ENCODE measurements at places on chromosomes 4 and X.

- DNase-seq: no peak
Measured at GRCh38 chr4:53626491-53626890, 35.2 kb upstream of the LNX1 start.

DNA sequence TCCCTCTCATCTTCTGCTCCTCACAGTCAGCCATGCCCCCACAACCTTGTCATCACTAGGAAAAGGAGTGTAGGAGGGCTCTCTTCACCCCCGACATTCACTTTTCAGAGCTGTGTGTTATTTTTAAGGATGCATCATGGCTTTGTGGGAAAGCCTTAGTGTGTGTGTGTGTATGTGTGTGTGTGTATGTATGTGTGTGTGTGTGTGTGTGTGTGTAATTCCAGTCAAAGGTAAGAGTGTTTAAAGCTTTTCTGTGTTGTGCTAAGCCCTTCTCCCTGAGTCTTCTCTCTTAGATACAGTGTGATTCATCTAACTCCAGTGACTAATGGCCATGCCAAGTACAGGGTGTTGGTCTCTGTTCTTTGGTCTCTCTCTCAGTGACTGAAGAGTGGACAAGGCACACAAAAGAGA, 76.6 kb downstream of the CHIC2 start:
- DNase-seq: no peak

DNA sequence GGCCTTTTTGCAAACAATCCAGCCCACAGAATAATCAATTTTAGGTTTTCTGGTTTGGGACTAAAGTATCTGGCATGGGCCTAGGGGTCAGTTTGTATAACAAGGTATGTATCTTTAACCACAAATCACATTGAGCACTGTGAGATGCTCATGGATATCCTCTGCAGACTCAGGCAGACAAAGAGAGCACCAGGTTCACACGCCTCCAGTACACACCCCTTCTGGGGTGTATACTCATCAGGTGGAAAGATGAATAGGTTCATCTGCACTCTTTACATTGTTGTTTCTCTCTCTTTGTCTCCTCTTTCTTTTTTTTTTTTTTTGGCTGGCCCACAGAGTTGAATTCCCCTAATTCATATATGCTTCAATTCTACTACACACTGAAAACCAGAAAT, 21.1 kb downstream of the TEC start:
- DNase-seq: no peak

GRCh38 chr4:84362896-84363655, 136.0 kb downstream of the NKX6-1 start:
- no peak for DNase-seq

DNA sequence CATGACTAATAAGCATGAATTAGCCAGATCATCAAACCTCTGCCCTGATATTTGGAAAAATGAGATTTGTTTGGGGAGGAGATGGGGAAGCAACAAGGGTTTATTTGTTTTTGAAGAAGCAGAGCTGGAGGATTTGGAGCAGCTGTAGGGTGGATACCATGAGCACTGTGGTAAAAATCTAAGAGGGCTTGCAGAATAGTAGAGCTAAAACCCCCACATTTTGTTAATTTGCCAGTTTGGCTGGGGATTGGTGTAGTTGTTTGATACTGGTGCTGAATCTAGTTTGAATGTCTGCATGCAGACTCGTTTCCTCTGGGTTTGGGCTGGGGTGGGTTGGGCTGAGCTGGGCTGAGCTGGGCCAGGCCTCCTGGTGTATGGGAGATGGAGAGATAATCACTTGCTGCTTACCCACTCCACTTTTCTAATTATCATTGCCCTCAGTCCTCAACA, 43.7 kb downstream of the SMAD1 start:
- no peak for DNase-seq

DNA sequence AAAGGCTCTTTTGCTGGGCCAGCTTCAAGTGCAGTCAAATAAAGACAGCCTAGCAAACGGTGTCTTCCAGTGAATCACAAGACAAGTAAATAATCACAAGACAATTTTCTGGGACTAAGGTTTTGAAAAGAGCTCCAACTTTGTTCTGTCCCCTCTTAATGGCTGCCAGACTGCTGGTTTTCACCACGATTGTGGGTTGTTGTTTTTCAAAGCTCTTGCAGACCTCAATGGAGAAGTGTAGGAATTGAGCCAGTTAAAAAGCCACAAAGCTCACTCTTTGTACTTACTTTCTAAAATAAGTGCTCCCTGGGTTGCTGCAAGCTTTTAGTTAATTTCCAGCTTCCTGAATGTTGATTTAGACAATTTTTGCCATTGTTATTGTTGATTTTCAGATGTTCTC, 405.8 kb upstream of the HTR2C start:
- DNase-seq: no peak

DNA sequence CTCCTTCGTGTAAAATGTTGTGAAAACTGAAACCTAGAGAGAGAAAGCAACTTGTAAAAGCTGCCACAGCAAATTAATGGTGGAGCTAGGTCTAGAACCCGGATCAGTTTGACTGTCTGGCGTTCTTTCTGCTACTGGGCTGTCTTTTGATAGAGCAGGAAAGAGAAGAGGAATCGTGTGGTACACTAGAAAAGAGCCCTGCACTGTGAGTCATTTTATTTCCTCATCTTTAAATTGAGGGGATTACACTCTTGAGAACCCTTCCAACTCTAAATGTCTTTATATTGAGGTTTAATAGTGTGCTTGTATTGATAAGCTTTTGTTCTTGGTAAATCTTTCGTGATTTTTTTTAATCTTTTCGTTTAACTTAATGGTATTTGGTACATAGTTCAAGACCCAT, 4.3 kb downstream of the WDR44 start:
- DNase-seq: no peak

DNA sequence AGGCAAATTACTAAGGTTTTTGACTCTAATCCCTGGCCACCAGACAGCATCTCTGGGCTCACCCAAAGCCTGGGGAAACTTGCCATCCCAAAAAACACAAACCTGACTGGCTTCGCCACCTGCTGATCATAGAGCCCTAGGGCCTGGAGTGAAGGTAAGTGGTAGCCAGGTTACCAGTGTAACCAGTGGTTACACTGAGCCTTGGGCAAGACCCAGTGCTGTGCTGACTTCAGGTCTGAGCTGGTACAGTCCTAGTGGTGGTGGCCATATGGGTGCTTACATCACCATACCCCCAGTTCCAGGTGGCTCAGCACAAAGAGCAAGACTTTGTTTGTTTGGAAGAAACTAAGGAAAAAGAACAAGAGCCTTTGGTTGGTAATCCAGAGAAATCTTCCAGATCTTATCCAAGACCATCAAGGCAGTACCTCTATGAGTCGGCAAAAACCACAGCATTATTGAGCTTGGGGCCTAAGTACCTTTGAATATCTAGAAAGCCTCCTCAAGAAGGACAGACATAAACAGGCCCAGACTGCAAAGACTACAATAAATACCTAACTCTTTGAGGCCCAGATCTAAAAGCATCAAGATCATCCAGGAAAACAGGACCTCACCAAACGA, 13.7 kb downstream of the MED14 start:
- DNase-seq: no peak

DNA sequence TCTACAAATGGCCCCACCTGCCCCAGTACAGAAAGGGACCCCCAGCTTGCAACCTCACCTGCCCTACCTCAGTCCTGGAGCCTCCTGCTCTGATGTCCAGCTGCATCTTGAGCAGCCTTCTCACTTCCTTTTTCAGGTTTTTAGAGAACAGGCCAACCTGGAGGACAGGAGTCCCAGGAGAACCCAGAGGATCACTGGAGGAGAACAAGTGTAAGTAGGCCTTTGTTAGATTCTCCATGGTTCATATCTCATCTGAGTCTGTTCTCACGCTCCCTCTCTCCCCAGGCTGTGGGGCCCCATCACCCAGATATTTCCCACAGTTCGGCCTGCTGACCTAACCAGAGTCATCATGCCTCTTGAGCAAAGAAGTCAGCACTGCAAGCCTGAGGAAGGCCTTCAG, 3.6 kb downstream of the MAGEA11 start:
- DNase-seq: no peak

- no peak for DNase-seq
Measured at GRCh38 chrX:118756101-118756500, 28.7 kb downstream of the IL13RA1 start.

DNA sequence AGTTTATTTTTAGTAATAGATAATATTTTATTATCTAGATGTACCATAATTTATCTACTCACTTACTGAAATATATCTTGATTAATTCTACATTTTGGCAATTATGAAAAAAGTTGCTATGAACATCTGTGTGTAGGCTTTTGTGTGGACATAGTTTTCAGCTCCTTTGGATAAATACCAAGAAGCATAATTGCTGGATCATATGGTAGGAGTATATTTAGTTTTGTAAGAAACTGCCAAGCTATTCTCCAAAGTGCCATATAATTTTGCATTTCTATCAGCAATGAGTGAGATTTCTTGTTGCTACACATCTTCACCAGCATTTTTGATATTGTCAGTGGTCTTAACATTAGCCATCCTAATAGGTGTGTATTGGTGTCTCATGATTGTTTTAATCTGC, 882.6 kb upstream of the GRIA3 start:
- no peak for DNase-seq

- no peak for DNase-seq
Measured at GRCh38 chr4:83320548-83320947, 14.1 kb downstream of the HPSE start.

DNA sequence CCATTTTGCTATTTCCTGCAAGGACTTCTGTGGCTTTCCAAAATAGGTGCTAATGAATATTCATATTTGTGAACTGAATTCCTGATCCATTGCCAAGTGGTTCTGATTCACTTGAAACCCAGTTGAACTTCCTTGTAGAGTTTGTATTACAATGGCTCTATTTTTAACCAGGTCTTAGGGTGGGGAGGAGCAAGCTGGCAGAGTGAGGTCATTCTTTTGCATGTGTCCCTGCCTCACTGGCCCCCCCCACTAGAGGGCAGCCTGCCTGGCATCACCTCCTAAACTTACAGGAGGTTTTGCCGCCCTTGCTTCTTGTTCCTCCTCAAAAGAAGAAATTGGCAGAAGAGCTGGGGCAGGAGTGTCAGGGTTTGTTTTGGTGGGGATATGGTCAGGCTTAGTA, 10.5 kb downstream of the PTTG2 start:
- no peak for DNase-seq

Measured in nephron progenitor cell (in vitro differentiated cells).